ENCODE measurements at places on chromosomes 7 and 10. TPM values are rescaled to one million over a fixed set of nuclear protein-coding genes. Genes with fewer than 3 reads are reported as not detected.

DNA sequence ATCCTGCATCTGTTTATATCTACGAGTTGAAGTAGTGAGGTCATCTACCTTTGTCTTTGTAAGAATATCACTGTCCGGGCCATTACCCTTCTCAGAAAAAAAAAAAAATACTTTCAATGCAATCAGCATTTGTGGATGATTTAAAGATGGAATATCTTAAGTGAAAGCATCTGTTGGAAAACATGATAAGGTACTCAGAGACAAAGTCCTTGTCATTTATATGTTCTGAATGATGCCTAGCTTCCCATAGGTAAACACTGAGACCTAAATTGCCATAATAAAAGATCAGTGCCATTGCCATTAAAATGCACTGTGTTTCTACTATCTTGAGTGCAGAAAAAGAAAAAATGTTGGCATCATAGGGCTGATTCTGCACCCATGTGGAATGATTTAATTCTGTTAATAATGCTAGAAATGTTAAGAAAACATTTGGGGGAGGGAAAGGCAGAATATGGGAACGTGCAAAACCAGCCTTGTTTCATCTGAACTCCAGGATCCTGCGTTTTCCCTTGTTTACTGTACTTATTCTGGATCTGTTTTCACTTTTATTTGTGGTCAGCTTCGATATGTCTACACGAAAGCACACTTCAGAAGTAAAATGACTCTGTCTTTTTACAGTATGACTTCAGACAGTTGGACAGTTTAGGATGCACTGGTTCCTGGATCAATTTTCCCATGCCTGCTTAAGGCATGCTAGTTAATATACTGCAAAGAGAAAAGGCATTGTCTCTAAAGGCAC, 669.8 kb downstream of the SUGCT start:
- DNase-seq = no peak

Gene SPDYE3
- not detected for total RNA-seq

Gene CYP3A4
- not detected for total RNA-seq

Gene RNF32
- total RNA-seq = 0.62 TPM

- DNase-seq = no peak
Observed at GRCh38 chr10:75096749-75097148, 14.7 kb upstream of the SAMD8 start.

DNA sequence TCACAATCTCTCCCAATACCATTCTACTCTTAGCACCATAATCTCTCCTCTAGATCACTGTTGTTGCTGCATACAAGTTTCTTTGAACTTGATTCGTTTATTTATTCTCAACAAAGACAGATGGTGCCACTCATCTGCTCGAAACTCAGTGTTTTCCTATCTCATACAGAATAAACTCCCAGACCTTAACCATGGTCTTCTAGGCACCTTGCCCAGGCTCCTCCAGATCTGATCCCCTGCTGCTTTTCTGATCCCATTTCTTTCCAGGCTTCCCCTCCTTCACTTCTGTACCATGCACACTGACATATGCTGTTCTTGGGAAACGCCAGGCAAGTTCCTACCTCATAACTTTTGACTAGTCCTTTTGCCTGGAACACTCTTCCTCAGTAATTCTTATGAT, 645.7 kb downstream of the DNAJB9 start:
- no peak for DNase-seq

DNA sequence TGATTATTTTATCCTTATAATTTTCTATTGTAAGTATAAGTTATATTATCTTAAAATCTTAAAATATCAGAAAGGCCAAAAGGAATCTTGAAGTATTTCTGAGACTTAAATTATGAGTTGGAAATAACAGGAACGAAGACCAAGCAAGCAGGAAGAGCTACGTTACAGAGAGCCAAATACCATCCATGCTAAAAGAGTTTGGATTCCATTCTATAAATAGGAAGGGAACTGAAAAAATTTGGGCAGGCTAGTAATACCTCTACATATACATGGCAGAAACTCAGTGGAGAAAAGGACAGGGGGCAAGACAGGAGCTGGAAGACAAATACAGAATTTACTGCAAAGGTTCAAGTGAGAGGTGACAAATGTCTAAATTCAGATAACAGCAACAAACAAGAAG, 16.7 kb downstream of the ITGB1 start:
- DNase-seq = no peak

Gene SCIN
- 0.20 TPM for total RNA-seq

DNA sequence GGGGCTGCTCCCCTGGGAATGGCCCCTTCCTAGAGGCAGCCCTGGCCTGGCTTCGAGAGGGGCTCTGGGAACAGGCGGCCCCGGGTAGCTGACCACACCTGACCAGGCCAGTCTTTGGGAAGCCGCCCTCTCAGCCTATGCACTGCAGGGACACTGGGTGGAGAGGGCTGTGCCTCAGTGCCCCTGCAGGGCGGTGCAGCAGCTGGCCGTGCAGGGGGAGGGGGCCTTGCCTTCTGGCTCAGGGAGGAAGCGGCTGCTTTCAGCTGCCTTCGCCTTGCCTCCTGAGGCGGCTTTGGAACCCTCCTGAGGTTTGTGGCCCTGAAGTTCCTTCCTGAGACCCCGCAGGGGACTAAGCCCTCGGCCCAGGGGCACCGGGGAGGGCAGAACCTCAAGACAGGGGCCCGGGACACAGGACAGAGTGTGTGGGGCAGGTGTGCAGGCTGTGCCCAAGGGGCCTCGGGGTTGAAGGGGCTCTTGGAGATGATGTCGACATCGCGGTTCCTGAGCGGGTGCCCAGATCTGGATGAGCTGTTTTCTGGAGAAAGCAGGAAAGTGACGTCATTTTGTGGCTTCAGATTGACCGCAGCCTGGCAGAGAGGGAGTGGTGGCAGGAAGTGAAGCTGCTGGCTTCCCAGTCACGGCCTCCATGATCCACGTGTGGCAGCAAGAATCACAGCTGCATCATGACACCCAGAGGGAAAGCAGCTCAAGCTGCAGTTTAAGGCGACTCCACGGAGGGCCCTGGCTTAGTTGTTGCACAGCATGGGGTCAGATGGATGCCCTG, 17.7 kb downstream of the ADAM8 start:
- peak; percentile 83 for DNase-seq

Gene SHOC2
- total RNA-seq = 45.1 TPM

DNA sequence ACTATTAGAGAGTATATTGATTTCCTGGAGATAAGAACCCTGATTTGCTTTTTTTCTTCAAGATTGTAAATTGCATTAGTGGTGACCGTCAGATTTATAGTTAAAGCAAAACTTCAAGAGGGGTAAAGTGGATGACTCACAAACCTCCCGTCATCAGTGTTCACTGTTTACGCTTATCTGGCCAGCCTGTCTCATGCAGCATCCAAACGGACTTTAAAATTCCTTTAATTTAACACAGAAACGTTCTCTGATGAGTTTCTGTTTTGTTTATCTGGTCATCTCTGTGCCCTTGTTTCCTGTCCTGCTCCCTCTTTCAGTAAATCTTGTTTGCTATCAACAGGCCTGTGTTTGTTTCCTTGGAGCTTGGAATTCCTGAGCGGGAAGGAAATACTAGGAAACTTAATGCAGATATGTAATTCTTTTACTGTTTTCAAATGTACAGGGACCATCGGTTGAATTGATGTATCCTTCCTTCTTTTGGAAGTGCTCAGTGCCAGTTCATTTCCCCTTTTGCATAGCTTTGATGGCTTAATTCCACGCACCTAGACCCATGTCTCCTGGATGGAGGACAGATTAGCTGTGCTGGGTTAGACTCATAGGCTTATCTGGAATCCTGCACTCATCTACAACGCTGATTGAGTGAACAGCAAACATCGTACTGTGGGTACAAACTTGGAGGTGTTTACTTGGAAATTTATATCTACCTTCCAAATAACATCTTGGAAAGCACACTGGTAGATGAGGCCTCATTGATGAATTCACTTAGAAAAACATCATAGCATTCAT, 21.3 kb downstream of the PTPRE start:
- no peak for DNase-seq

DNA sequence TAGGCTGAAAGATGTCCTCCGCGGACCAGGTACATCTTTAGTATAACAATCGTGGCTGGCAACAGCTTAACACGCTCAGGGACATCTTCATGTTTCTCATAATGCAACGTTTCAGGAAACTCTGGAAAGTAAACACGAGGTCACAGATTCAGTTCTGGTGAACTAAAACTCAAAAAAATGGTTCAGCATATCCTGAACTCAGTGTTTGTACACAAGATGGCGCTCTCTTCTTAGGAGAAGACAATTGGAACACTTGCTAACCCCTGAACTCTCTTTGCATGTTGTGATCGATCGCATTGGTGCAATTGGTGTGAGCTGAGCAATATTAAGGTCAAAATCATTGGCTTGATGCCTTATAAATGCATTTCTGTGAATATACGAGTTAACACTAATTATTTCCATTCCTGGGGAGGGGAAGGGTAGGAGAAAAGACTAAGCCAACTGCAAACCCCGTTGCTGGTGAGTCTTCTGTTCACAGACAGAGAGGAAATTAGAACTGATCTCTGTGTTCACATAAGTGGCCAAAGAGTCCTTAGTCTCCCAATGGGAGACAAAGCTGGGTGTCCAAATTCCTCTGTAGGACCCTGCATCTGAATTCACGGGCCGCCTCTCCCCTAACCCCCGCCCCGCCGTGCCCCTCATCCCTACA, 52.6 kb upstream of the FAM180A start:
- DNase-seq = no peak

Gene MACC1
- 0.14 TPM for total RNA-seq

DNA sequence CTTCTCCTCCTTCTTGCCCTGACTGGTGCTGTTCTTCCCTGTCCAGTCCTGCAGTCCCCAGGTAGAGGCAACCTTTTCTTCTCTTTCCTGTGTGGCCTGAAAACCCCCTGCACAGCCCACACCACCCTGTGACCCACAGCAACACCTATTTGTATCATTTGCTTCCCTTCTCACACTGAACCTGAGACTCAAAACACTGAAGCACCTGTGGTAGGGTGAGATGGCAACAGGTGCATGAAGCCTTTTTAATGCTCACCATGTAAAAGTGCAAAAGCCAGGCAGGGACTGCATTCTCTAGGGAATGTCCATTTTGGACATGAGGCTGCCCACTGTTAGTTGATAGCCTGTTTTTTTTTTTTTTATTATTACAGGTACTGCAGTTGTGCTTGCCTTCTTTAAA, 71.4 kb downstream of the LRMDA start:
- DNase-seq = no peak

Gene GSTO2
- 2.5 TPM for total RNA-seq

Gene FGL2
- total RNA-seq = 1.1 TPM

DNA sequence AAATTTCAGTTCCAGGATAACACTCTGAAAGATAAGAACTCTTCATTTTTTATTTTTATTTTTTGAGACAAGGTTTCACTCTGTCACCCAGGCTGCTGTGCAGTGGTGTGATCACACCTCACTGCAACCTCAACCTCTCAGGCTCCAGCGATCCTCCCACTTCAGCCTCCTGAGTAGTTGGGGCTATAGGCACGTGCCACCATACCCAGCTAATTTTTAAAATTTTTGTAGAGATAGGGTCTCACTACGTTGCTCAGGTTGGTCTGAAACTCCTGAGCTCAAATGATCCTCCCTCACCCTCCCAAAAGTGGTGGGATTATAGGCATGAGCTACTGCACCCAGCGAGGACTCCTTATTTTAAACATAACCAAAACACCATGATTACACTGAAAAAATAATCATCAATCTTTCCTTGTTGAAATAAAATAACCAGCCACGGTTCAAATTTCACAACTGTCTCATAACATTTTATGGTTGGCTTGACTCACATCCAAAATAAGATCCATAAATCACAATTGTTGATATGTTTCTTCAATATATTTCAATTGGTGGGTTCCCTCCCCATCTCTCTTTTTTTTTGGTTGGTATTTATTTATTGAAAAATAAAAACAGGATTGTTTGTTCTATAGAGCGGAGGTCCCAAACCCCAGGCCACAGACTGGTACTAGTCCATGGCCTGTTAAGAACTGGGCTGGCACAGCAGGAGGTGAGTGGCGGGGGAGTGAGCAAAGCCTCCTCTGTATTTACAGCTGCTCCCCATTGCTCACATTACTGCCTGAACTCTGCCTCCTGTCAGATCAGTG, 60.1 kb upstream of the FAM171A1 start:
- DNase-seq = no peak

DNA sequence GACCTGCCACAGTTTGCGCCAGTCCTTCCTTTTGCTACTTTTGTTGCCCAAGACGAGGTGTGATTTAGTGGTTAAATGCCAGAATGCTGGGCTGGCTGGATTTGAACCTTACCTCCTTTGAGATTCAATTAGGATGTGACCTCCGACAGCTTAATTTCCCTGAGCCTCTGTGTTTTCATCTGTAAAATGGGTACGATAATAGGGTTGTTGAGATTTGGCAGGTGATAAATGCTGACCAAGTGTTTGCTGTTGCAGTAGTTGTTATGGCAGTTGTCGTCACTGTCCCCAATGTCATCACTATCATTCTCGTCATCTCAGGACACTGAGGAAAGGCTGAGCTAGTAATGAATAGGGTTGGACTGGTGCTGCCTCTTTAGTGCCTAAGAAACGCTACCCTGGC, 61.1 kb downstream of the GRK5 start:
- no peak for DNase-seq

DNA sequence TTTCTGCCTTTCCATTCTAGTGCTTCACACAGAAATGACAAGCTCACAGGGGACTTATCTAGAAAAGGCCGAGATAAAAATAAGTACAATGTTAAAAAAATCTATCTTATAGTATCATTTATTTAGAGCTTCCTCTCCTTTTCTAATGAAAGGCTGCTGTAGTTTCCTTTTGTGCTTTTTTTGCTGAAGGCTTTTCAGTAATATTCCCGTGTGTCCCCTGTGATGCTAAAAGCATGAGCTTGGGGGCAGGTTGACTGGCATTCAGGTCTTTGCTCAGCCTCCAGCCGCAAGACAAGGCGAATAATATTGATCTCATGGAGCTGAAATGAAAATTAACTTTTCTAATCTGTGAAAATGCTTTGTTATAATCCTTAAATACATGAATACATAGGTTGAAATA, 143.0 kb downstream of the ST7 start:
- no peak for DNase-seq

Gene STEAP4
- not detected for total RNA-seq

GRCh38 chr10:124626759-124627380, 117.3 kb downstream of the FAM53B start:
- peak; percentile 66 for DNase-seq

- no peak for DNase-seq
Observed at GRCh38 chr7:1768832-1769231, 98.8 kb downstream of the ELFN1 start.

DNA sequence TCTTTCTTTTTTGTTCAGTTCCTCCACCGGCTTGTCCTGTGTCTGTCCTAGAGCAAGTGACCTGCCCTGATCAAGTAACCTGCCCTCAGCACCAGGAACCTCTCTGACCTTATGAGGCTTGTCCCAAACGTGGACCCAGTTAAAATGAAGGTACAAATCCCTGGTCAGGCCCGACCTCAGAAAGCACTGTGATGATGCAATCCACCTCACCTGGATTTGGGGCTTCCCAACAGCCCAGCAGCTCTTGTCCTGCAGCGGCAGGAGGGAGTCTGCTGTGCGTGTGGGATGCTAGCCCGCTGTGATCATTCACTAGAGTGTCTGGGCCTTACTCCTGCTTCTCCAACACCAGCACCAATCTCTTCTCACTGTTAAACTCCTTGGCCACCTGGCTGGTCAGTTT, 11.2 kb downstream of the COL17A1 start:
- no peak for DNase-seq
